Stomach (tissue), 19 donors: ENCODE measurements at places on chromosomes 6 and 20.

GRCh38 chr6:71383476-71383875 lies 94.9 kb downstream of the OGFRL1 start:
- DNase-seq, result no peak

DNA sequence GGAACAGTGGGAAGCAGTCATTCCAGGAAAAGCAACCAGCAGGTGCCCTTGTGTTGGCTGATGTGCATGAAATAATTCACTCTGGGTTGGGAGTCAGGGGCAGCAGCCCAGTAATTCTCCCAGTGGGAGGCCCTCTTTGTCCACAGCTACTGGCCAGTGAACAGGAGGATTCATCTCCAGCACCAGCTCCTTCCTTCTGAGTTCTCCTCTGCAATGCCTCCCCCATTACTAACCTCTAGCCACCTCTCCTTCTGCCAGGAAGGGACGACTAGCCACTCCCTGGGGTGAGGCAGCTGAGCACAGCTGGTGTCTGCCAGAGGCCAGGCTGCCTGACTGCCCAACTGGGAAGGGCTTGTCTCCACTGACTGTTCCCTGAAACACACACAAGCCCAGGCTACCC lies 12.5 kb upstream of the R3HDML start:
- peak; percentile 16 for DNase-seq

DNA sequence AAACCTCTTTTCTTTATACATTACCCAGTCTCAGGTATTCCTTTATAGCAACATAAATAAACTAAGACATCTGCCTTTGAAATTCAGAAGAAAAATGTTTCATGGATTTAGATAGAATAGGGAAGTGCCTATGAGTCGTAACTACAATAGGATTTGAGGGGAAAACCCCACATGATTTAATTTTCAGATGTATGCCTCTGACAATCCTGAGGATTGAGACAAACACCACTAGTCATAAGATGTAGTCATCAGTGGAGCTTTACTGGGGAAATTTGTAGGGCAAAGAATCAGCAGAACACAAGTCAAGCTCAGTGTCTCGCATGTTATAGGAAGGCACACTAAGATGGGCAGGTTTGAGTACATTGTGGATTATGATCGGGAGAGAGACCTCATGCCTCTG lies 566.4 kb downstream of the BMP2 start:
- no peak for DNase-seq

- no peak for DNase-seq
Observed at GRCh38 chr6:1851681-1852456, 242.2 kb downstream of the FOXC1 start.

- DNase-seq, result peak; percentile 75
Observed at GRCh38 chr6:159969204-159969912, 476 bp downstream of the IGF2R start.

- DNase-seq, result no peak
Observed at GRCh38 chr6:48116699-48117645, 6.0 kb upstream of the PTCHD4 start.
